ENCODE measurements at places on chromosomes 16 and 17.
A peak's percentile ranks its signal among the peaks of the same experiment; 100 is the strongest.

DNA sequence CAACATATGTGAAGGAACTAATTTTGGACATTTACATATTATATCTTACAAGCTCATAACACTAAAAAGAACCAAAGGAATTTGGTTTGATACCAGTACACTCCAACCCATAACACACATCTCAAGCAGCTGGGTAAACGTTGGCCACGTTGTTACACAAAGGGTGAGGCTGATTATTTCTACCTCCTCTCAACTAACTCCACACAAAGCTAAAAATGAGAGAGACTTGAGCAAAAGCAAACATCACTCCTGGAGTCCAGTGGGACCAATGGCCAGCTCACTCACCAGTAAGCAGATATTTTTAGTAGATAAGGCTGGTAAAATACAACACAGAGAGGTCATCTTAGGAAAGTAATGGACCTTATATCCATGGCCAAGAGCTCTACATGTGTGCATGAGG is 207.6 kb downstream of the MRTFB start:
- H3K36me3 ChIP-seq, result no peaks in the 10 kb centered on the region
- H3K27me3 ChIP-seq, result no peaks in the 10 kb centered on the region
- H3K4me3 ChIP-seq, result no peak overlapping the region
- DNase-seq, result no peak
- H3K4me1 ChIP-seq, result no peaks in the 10 kb centered on the region
- H3K27ac ChIP-seq, result no peak overlapping the region

DNA sequence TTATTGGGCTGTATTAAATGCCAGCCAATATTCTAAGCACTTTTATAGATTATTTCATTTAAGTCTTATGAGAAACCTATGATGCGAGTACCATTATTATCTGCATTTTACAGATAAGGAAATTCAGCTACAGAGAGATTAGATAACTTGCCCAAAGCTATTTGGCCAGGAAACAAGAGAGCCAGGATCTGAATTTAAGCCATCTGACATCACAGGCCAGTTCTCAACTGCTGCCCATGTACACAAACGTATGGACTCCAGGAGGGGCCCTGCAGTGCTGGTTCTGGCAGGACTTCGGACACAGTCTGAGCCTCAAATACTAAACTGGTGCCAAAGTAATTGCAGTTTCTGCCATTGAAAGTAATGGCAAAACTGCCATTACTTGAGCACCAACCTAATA is 40.2 kb downstream of the CPPED1 start:
- no peak overlapping the region for H3K4me3 ChIP-seq
- H3K27ac ChIP-seq, result no peak overlapping the region
- no peaks in the 10 kb centered on the region for H3K4me1 ChIP-seq

DNA sequence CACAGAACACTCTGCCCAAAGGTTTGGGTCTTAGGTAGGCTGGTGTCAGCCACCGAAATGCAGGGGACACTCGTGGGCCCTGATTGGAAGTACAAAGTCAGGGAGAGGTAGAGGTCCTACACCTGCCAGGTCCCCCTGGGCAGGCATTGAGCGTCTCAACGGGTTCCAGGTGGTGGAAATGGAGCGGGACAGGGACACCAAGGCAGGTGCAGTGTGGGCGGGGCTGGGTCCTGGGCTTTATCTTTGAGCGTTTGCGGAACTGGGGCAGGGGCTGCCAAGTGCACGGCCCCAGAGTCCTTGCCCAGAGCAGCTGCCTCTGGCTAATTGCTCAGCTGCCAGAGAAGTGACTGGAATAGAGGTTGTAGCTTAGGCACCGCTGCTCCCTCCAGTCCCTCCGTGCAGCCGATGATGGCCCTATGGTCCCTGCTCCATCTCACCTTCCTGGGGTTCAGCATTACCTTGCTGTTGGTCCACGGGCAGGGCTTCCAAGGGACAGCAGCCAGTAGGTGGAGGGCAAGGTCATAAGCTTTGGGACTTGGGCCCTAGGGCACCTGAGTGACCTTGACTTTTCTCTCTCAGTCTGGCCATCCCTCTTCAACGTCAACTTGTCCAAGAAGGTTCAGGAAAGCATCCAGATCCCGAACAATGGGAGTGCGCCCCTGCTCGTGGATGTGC is at the start of gene ZACN:
ZACN (plus strand) TSS at position 323 of the 675 bp plus-strand sequence; CDS start at position 406, 83 bp downstream.
- H3K4me3 ChIP-seq, result no peak within 1 kb of the TSS
- H3K36me3 ChIP-seq, result peaks cover 18% of the 10 kb centered on the region
- H3K4me1 ChIP-seq, result peaks cover 42% of the 10 kb centered on the region
- peaks cover 58% of the 10 kb centered on the region for H3K27me3 ChIP-seq
- H3K27ac ChIP-seq, result no peak within 1 kb of the TSS
- no peak for DNase-seq

DNA sequence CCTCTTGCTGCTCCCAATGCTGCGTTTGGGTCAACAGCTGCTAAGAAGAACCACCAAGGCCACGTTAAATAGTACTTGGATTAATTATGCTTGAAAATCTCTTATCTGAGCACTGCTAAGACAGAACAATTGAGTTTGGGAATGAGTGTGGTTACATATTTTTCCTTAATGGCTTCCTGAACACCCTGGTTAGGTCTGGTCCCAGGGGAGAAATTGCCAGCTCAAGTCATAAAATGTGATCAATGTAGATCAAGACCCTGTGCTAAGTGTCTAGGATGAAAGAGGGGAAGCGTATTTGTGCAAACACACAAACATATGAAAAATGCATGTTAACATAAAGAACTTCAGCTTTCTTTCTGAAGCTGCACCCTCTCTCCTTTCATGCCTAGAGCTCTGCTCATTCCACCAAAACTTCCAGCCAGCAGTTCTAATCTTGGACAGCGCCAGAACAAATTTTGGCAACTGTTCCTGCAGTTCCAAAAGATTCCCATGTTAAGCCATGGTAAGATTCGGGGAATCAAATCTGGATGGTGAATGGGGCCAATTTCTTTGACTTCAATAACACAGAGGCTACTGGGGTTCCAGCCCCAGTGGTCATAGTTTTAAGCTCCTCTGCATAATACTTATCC is 72.0 kb downstream of the ZFHX3 start:
- no peaks in the 10 kb centered on the region for H3K36me3 ChIP-seq
- no peaks in the 10 kb centered on the region for H3K27me3 ChIP-seq
- peaks cover 6% of the 10 kb centered on the region for H3K4me1 ChIP-seq
- H3K27ac ChIP-seq, result no peak overlapping the region

- peaks cover 63% of the 10 kb centered on the region for H3K36me3 ChIP-seq
- no peak for DNase-seq
- no peaks in the 10 kb centered on the region for H3K27me3 ChIP-seq
- no peak overlapping the region for H3K27ac ChIP-seq
- peaks cover 57% of the 10 kb centered on the region for H3K4me1 ChIP-seq
Observed at GRCh38 chr17:8466873-8467272, 31.2 kb downstream of the NDEL1 start.

DNA sequence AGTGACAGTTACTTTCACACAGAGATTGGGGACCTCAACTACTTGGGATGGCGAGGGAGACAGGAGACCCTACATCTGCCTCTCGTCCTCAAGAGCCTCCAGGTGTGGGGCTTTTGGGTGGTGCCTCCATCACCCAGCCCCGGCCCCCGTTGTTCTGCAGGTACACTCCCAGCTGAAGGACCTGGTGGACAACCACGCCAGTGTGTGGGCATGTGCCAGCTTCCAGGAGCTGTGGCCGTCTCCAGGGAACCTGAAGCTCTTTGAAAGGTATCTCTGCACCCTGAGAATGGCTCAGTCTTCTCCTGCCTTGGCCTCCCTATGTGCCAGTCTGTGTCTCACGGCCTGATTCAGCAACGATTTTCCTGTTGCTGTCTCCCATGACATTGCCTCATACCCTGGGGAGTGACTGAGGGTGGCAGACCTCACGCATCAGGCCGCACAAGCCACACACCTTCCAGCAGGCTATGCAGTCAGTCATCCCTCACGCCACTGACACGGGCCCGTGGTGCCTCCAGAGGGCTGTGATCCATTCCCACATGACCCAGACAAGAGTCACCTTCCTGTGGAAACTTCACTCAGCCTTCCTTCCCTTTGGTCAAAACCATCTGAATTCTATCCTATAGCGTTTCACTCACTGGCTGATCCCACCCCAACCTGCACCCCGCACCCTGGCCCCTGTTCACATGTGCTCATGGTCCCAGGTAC is 3.7 kb downstream of the CCNF start:
- no peak for DNase-seq
- H3K4me1 ChIP-seq, result peaks cover 38% of the 10 kb centered on the region
- no peak overlapping the region for H3K27ac ChIP-seq
- H3K4me3 ChIP-seq, result no peak overlapping the region
- H3K27me3 ChIP-seq, result no peaks in the 10 kb centered on the region

DNA sequence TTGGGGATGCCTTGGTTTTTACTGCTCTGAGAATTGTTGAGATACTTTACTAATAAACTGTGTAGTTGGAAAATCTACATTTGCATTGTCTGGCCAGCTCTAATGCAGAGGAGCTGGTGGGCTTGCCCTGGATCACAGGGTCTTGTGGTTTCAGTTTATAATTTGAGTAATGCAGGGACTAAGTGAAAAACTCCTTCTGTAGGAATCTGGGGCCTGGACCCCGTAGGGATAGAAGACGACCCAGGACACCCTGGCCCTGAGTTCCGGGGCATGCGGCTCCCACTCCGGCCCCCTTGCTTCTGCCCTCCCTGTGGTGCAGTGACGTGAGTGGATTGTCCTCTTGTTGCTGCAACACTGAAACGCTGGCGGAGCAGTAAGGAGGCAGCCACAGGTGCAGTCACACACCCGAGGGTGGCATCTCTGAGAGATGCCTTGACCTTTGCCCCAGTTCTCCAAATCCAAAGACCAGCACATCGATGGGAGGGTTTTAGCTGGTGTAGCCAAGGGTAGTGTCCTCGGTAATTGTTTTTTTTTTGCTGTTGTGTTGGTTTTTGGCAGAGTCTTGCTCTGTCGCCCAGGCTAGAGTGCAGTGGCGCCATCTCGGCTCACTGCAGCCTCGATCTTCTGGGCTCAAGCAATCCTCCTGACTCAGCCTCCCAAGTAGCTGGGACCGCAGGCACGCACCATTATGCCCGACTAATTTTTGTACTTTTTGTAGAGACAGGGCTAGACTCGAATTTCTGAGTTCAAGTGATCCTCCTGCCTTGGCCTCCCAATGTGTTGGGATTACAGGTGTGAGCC is 2.6 kb upstream of the RPL13 start:
- peaks cover 31% of the 10 kb centered on the region for H3K4me1 ChIP-seq
- no peak overlapping the region for H3K4me3 ChIP-seq
- H3K27ac ChIP-seq, result no peak overlapping the region
- H3K27me3 ChIP-seq, result no peaks in the 10 kb centered on the region

- H3K27ac ChIP-seq, result peak overlapping the region; percentile 3
- no peaks in the 10 kb centered on the region for H3K36me3 ChIP-seq
- no peaks in the 10 kb centered on the region for H3K27me3 ChIP-seq
- DNase-seq, result no peak
- no peak overlapping the region for H3K4me3 ChIP-seq
- peaks cover 18% of the 10 kb centered on the region for H3K4me1 ChIP-seq
Observed at GRCh38 chr17:39364236-39365025, 37.0 kb downstream of the FBXL20 start.

DNA sequence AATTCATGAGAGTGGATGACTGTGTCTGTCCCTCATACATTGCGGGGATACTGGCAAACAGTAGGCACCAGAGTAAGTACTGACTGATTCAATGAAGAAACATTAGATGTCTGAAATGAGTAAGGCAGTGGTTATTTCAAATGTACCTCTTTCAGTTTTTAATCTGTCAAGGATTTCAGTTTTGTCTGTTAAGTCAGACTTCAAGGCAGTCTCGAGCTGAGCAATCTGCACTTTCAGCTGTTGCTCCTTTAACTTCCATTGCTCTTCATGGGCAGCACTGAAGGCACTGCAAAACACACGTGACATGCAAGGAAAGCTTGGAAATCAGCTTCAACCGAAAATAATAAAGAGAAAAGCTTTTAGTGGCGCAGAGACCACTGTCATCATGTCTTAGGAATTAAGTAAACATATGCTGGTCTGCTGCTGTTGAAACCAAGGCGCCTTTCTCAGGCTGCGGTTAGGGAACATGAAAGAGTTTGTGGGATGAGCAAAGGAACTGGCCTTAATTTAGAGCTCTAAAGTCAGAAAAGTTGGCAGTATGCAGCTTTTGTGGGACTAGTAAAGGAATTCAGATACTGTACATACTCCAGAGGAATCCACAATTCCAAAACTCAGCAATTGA is 38.8 kb downstream of the RPGRIP1L start:
- DNase-seq, result no peak
- peak overlapping the region; percentile 18 for H3K27ac ChIP-seq
- no peaks in the 10 kb centered on the region for H3K4me1 ChIP-seq

DNA sequence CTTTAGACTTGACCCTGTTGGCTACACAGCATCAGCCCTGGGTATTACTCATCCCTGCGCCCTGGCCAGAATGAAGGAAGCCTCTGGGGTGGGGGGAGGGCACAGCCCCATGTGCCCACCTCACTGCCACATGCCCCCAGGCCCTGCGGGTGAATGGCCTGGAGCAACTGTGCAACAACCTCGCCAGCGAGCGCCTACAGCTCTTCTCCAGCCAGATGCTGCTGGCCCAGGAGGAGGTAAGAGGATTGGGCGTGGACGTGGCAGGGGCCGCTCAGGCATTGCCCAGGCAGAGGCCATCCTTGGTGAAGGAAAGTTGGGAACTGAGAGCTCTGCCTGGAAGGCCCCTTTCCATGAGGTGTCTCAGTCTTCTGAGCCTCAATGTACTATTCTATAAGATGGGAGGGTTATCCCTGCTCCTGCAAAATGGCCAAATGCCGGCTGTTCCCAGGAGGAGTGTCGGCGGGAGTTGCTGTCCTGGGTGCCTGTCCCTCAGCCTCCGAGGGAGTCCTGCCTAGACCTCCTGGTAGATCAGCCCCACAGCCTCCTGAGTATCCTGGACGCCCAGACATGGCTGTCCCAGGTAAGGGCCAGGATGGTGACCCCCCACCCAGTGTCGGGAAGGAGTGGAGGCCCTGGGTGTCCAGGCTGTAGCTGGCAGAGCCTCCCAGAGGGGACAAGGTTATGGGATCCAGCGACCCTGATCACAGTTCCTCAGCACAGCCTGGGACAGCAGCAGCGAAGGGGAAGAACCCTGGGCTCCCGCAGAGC is 8.9 kb downstream of the MYO15B start:
- no peaks in the 10 kb centered on the region for H3K36me3 ChIP-seq
- H3K4me1 ChIP-seq, result peaks cover 5% of the 10 kb centered on the region
- H3K27ac ChIP-seq, result no peak overlapping the region
- H3K4me3 ChIP-seq, result no peak overlapping the region

DNA sequence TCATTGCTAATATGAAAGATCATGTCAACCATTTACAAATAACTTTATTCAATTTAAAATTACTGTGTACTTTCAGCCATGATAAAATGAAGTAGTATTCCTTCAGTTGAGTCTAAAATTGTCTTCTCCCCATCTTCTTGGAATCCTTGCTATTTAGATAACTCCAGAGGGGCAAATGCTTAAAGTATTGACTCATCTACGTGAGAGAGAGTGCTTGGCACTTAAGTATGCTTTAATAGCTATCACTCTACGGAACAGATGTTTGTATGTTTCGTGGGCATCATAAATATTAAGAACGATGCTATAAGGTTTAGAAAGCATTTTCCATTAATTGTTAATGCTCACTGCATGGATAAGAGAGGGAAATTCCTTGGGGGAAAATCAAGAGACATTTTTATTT is 69.3 kb upstream of the MED13 start:
- peaks cover 8% of the 10 kb centered on the region for H3K4me1 ChIP-seq
- H3K36me3 ChIP-seq, result no peaks in the 10 kb centered on the region
- no peak overlapping the region for H3K27ac ChIP-seq

GRCh38 chr17:40092581-40092980 is 7.8 kb downstream of the NR1D1 start:
- H3K27ac ChIP-seq, result peak overlapping the region; percentile 95
- H3K27me3 ChIP-seq, result no peaks in the 10 kb centered on the region
- peaks cover 67% of the 10 kb centered on the region for H3K4me1 ChIP-seq
- no peak overlapping the region for H3K4me3 ChIP-seq
- peaks cover 86% of the 10 kb centered on the region for H3K36me3 ChIP-seq
- DNase-seq, result no peak

GRCh38 chr16:85015481-85016187 is 4.3 kb upstream of the ZDHHC7 start:
- no peak for DNase-seq
- peaks cover 21% of the 10 kb centered on the region for H3K4me1 ChIP-seq
- H3K27ac ChIP-seq, result no peak overlapping the region
- H3K27me3 ChIP-seq, result no peaks in the 10 kb centered on the region
- H3K4me3 ChIP-seq, result no peak overlapping the region

Measured in suprapubic skin (tissue), 4 donors.